ENCODE measurements at places on chromosomes 11 and 22.
A peak's percentile ranks its signal among the peaks of the same experiment; 100 is the strongest.

- H3K27ac ChIP-seq = no peak overlapping the region
- H3K36me3 ChIP-seq = no peaks in the 10 kb centered on the region
- no peak overlapping the region for H3K4me3 ChIP-seq
- H3K27me3 ChIP-seq = peaks cover 23% of the 10 kb centered on the region
- H3K4me1 ChIP-seq = peaks cover 19% of the 10 kb centered on the region
- no peak for DNase-seq
Observed at GRCh38 chr11:6321356-6321755, 1.1 kb upstream of the CAVIN3 start.

DNA sequence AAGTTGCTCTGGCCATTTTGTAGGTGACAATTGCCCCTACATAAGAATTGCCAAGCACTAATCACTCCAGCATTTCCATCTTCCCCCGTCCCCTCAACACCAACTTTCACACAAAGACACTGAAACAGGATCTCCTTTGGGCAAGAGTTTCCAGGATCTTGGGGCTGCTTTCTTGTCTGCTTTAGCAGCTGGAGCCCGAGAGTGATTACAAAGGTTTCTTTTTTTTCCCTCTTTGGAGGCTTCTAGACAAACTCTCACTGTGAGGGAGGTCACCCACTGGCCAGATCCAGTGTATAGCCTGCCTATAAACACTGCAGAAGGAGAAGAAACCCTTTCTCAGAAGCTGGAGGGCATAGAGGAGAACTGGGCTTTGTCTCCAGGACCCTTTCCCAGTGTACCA lies 92.5 kb downstream of the APIP start:
- H3K4me3 ChIP-seq = no peak overlapping the region
- H3K27ac ChIP-seq = no peak overlapping the region
- no peaks in the 10 kb centered on the region for H3K4me1 ChIP-seq

- DNase-seq = no peak
- H3K4me3 ChIP-seq = no peak overlapping the region
- H3K27me3 ChIP-seq = no peaks in the 10 kb centered on the region
- no peaks in the 10 kb centered on the region for H3K36me3 ChIP-seq
Observed at GRCh38 chr22:39279170-39279850, 34.5 kb upstream of the PDGFB start.

- no peak for DNase-seq
- H3K4me1 ChIP-seq = no peaks in the 10 kb centered on the region
- peaks cover 20% of the 10 kb centered on the region for H3K27me3 ChIP-seq
- H3K27ac ChIP-seq = no peak overlapping the region
- H3K4me3 ChIP-seq = no peak overlapping the region
Observed at GRCh38 chr22:22713416-22713815, 69.0 kb downstream of the GGTLC2 start.

GRCh38 chr22:22903355-22903777 lies 15.8 kb downstream of the IGLL5 start:
- peak; percentile 59 for DNase-seq
- H3K4me3 ChIP-seq = no peak overlapping the region
- no peak overlapping the region for H3K27ac ChIP-seq
- H3K36me3 ChIP-seq = no peaks in the 10 kb centered on the region
- peaks cover 37% of the 10 kb centered on the region for H3K27me3 ChIP-seq
- no peaks in the 10 kb centered on the region for H3K4me1 ChIP-seq

GRCh38 chr22:43520632-43521039 lies 108.8 kb downstream of the MPPED1 start:
- H3K36me3 ChIP-seq = no peaks in the 10 kb centered on the region
- H3K27me3 ChIP-seq = no peaks in the 10 kb centered on the region
- no peak overlapping the region for H3K27ac ChIP-seq
- DNase-seq = no peak

DNA sequence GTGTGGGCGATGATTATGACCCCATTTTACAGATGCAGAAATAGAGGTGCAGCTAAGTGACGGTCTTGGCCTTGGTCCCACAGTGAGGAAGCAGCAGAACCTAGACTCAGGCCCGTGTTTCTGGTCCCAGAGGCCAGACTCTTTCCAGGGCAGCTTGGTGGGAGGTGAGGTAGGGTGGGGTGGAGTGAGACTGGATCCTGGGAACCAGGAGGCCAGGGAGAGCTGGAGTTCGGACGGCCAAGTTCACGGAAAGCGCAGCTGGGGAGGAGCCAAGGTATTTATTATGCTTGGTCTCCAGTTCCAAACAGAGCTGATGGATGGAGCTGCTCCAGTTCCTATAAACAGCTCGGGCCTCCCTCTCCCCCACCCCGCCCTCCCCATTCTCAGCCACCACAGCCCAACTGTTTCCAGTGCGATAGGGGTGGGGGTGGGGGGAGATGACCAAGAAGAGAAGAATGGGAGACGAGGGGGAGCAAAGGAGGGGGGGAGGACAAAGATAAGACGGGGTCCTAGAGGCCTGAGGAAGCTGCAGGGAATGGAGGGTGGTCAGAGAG lies 16.2 kb downstream of the LRRC32 start:
- no peak overlapping the region for H3K4me3 ChIP-seq
- H3K27me3 ChIP-seq = no peaks in the 10 kb centered on the region
- peaks cover 11% of the 10 kb centered on the region for H3K4me1 ChIP-seq
- H3K36me3 ChIP-seq = no peaks in the 10 kb centered on the region
- DNase-seq = peak; percentile 83

DNA sequence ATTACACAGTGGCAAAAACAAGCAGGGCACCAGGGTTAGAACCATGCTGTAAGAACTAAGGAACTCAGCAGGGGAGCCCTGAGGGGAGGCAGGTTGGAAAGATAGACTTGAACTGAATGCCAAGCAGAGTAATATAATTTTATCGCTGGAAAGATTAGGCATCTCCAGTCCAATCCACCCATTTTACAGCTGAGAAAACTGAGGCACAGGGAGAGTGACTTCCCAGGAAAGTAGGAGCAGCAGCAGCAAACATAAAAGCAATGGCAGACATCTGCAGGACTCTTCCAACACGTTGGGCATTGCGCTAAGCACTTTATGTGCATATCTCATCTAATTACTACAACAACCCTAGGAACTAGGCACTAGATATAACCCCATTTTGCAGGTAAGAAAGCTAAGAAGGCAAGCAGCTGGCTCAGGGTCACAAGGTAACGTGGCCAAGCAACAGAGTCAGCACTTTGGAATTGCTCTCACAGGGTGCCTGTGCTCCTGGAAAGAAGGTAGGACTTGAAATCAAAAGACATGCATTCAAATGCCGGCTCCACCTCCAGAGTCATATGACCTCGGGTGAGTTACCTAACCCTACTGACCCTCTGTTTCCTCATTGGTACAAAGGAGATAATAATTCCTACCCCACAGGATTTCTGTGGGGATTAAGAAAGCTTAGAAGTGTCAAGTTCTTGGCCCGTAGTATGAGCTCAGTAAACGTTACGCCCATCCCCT lies 215.3 kb downstream of the BARX2 start:
- H3K27me3 ChIP-seq = peaks cover 8% of the 10 kb centered on the region
- H3K4me3 ChIP-seq = no peak overlapping the region
- no peaks in the 10 kb centered on the region for H3K36me3 ChIP-seq
- no peak overlapping the region for H3K27ac ChIP-seq
- no peak for DNase-seq

DNA sequence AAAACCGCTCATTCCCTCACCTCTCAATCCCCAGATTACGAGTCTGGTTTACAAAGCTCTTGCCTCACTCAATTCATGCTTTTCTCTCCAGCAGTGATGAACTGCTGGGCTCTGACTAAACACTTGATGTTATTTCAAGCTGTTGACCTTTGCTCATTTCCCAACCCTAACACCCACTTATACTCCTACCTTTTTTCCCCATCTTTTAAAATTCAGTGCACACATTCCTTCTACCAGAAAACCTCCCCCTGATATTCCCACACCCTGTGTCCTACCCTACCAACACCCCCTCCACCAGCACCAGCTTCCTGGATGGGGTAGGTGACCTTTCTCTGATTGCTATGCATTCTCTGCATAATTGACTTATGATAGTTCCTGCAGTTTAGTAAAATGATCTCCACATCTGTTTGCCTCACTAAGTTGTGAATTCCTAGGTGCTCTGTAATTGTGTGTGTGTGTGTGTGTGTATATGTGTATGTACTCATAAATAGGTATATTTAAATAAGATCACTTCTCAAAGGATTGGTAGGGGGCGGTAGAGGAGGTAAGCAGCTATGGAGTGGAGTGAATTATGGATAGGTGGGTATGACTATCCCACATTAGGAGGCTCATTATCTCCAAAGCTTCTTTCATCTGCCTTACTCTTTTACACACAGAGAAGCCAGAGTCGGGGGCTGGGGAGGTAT lies 842 bp downstream of the HEPACAM start:
- no peak for DNase-seq
- no peak overlapping the region for H3K4me3 ChIP-seq
- peaks cover 30% of the 10 kb centered on the region for H3K27me3 ChIP-seq
- H3K36me3 ChIP-seq = no peaks in the 10 kb centered on the region
- no peak overlapping the region for H3K27ac ChIP-seq

GRCh38 chr11:102920118-102920684 lies 35.3 kb downstream of the MMP13 start:
- no peaks in the 10 kb centered on the region for H3K36me3 ChIP-seq
- H3K27ac ChIP-seq = no peak overlapping the region
- no peaks in the 10 kb centered on the region for H3K27me3 ChIP-seq
- no peak overlapping the region for H3K4me3 ChIP-seq

DNA sequence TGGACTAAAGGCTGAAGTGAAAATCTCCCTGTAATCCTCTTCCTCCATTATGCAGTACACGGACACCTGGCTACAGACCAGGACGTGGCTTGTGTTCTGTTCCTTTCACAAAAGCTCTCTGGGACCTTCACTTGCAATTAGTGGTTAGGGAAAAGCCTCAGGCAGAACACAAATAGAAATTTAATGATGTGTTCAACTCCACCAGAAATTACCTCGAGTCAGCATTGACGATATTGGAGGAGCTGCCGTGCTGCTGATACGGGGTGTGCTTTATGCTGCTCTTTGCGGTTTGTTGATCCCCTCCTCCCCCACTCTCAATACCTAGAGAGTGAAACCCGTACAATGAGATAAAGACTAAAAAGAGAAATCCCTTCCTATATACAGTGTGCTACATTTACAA lies 48.9 kb downstream of the POLD3 start:
- H3K36me3 ChIP-seq = peaks cover 66% of the 10 kb centered on the region
- H3K27ac ChIP-seq = peak overlapping the region; percentile 64
- H3K27me3 ChIP-seq = no peaks in the 10 kb centered on the region
- no peaks in the 10 kb centered on the region for H3K4me1 ChIP-seq

GRCh38 chr22:48670731-48671130 lies 1156.9 kb downstream of the BRD1 start:
- H3K27me3 ChIP-seq = no peaks in the 10 kb centered on the region
- DNase-seq = no peak
- no peaks in the 10 kb centered on the region for H3K4me1 ChIP-seq

DNA sequence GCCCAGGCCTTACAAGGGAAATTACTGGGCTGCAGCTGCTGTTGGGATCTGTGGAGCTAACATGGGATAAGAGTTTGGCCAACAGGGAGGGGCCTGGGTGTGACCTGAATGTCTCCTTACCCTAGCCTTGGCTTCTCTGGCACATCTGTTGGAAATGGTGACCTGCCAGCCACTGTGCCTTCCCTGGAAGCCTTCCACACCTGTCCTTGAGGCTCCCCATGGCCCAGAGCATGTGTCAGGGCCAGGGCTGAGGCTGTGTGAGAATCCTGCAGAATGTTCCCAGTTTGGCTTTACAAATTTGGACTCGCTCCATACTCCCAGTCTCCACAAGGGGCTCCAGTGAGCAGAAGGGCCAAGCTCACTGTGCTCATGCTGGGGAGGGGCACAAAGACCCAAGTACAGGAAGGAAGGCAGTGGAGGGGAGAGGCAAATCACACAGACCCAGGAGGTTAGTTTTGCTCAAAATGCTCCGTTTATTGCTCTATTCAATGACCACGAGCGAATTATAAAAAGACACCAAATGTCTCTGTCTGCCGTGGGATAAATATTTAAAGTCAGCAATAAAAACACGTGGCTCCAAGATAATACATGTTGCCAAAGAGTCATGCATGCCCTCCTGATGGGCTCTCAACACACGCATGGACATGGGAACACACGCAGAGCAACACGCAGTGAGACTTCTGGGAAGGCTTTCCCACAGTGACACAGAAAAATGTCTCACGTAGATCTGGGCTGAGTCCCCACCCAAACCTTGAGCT lies 1.7 kb upstream of the IGSF22 start:
- H3K36me3 ChIP-seq = no peaks in the 10 kb centered on the region
- no peak overlapping the region for H3K4me3 ChIP-seq
- DNase-seq = peak; percentile 67
- no peak overlapping the region for H3K27ac ChIP-seq
- no peaks in the 10 kb centered on the region for H3K27me3 ChIP-seq

- H3K36me3 ChIP-seq = no peaks in the 10 kb centered on the region
- H3K27me3 ChIP-seq = peaks cover 9% of the 10 kb centered on the region
Observed at GRCh38 chr11:70594606-70595005, 196.3 kb downstream of the CTTN start.

GRCh38 chr11:13552784-13553183 lies 57.0 kb upstream of the PTH start:
- H3K4me1 ChIP-seq = no peaks in the 10 kb centered on the region
- H3K36me3 ChIP-seq = no peaks in the 10 kb centered on the region

- no peaks in the 10 kb centered on the region for H3K36me3 ChIP-seq
- H3K27me3 ChIP-seq = peaks cover 6% of the 10 kb centered on the region
- no peak within 1 kb of the TSS for H3K27ac ChIP-seq
- DNase-seq = no peak
- no peak within 1 kb of the TSS for H3K4me3 ChIP-seq
Observed at GRCh38 chr22:37109242-37109917, at the start of gene TMPRSS6. TMPRSS6 (minus strand) TSS chr22:37109713; CDS start chr22:37103417, 6,296 bp downstream.

DNA sequence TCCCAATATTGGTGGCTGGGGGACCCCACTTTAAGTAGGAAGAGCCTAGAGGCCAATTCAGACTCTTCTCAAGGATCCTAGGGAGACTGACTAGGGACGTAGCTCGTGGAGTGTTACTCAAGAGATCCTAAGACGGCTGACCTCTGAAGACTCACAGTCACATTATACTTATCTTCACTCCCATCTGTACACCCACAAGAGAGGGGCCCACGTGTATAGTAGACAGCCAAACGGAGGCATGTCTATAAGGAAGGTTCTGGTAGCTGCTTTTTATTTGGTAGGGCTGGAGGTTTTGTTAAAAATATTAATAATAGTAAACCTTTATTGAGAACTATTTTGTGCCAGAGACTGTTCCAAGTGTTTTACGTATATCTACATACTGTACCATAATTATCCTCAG lies 22.9 kb upstream of the APOA1 start:
- H3K27me3 ChIP-seq = no peaks in the 10 kb centered on the region
- DNase-seq = peak; percentile 38
- peaks cover 12% of the 10 kb centered on the region for H3K4me1 ChIP-seq
- no peak overlapping the region for H3K27ac ChIP-seq
- peaks cover 70% of the 10 kb centered on the region for H3K36me3 ChIP-seq

DNA sequence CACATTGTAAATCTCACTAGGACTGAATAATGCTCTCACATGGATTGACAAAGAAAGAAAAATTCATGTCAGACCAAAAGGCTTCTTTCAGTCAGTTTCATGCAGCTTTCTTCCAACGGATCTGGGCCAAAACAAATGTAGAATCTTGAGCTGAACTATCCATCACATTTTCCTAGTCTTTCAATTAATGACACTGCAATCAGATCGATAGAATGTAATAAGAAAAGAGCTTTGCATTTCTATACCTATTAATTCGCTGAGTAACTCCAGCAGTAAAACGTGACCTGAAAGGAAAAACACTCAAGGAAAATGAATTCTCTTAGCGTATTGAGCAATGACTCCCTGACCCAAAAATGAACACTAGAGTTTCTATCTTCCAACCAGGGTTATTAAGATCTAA lies 194.8 kb upstream of the BLID start:
- H3K4me1 ChIP-seq = no peaks in the 10 kb centered on the region
- no peaks in the 10 kb centered on the region for H3K27me3 ChIP-seq
- H3K4me3 ChIP-seq = no peak overlapping the region
- H3K36me3 ChIP-seq = no peaks in the 10 kb centered on the region

- no peak overlapping the region for H3K4me3 ChIP-seq
- H3K4me1 ChIP-seq = no peaks in the 10 kb centered on the region
- peaks cover 9% of the 10 kb centered on the region for H3K27me3 ChIP-seq
- DNase-seq = no peak
- H3K36me3 ChIP-seq = no peaks in the 10 kb centered on the region
Observed at GRCh38 chr22:50061824-50062355, 3.8 kb upstream of the TTLL8 start.
